Naive B cell (primary cell): ENCODE measurements at places on chromosomes 7 and 10.

GRCh38 chr7:50449501-50449880, 659 bp downstream of the FIGNL1 start:
- no peak for DNase-seq

DNA sequence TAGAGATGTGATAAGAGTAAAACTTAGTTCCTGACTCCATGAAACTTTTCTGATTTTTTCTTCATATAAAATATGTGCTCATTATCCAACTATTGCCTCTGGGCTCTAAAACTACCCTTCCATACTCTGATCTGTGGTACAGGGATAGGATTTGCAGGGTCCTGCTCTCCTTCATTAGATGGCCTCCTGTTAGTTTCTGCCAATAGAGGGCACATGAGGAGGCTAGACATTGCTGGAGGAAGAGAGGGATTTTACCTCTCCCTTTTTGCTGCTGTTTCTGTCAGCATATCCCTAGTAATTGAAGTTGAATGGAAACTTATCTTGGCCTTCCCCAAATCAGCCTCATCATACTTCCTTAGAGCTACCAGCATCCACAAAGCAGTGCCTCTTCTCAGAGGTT, 269.4 kb downstream of the NXPH1 start:
- no peak for DNase-seq

DNA sequence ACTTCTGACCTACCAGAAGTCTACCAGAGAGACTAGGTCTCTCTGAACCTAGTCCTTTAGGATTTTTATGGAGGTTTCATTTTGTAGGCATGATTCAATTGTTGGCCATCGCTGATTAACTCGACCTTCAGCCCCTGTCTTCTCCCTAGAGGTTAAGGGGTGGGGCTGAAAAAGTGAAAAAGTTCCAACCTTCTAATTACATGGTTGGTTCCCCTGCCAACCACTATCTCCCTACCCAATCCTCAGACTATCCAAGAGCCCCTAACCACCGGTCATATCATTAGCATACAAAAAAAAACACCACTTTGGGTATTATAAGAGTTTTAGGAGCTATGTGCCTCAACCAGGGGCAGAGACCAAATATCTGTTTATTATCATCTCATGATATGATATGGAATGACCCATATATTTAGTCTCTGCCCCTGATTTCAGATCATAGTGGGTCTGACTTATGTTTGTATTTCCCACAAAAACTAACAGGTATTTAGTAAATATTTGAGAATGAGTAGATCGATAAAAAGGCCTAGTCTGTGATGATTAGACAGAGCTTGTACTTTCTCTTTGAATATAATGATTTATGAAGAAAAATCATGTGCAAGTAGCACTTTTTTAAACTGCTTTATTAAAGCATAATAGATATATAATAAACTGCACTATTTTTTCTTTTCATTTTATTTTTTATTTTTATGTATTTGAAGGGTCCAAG, 35.8 kb downstream of the DNAJC9 start:
- DNase-seq, result no peak

DNA sequence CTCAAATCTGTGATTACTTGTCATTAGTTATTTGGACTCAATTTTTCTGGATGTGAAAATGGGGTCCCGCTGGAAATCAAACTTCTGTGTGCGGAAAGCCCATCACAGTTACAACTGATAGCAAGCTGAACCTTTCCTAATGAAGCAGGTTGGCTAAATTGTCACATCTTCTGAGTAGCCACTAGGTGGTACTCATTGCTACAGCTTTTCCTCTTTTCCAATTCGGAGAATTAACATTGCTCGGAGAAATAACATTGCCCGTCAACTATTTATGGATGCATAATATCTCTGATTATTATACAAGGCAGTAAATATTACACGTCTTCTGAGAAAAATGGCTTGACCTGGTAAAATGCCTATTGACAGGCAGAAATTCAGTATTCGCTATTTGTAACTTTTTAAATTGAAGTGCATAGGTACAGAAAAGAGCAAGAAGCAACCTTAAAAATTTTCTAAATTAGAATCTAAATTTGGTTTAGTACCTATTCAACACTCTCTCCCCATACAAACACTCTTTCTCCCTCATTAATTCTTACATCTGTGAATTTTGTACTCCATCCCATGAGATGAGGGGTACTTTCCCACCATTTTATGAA, 17.3 kb upstream of the BLOC1S2 start:
- DNase-seq, result peak; percentile 12

- DNase-seq, result peak; percentile 56
Measured at GRCh38 chr10:95782318-95782717, 26.4 kb downstream of the ENTPD1 start.

DNA sequence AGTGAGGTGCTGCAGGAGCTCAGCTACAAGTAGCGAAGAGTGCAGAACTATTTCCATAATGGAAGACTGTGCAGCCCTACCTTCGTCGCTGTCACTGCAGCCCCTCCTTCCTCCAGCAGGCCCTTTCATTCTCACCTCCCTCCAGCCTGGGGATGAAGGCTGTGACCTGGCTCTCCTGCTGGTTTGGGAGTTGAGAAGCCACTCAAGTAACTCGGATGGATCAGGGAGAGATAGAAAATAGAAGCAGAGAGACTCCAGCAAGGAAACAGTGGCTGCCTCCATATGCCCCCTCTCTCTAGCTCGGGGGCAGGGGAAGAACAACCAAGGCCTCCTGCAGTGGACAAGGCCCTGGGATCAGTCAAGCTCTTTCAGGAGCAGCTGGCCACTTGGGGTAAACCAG, 37.4 kb upstream of the NPFFR1 start:
- DNase-seq, result no peak

DNA sequence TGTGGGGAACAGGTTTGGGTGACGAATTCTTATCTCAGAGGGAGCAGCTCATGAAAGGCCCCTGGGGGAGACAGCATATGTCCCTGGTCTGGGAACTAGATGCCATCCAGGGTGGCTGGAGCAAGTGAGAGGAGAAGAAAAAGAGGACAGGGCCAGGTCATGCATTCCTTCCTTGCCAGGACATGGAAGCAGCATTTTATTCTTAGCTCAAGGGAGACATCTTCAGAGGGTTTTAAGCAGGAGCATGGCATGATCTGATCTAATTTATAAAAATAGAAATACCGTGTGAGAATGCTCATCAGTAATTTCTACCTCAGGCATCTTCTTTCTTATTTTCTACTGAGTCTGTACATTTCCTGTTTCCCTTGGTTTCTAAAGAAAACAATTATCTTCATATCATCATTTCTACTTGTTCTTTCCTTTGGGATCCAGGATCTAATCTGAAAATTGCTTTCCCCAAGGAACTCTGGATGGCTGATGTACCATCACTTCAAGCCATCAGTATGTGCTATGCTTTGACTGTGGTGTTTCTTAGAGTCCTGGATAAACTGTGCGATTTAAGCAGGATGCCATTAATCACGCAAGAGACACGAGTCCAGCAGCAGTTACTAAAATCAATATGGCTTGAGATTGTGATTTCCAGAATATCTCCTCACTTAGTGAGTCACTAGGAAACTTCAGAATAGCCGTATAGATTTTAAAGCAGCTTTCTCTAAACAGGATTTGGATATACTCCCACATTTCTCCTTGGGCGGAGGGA, 386.2 kb downstream of the GALNT17 start:
- DNase-seq, result no peak

GRCh38 chr10:110357252-110357780, 52.6 kb upstream of the SMNDC1 start:
- DNase-seq, result peak; percentile 16

DNA sequence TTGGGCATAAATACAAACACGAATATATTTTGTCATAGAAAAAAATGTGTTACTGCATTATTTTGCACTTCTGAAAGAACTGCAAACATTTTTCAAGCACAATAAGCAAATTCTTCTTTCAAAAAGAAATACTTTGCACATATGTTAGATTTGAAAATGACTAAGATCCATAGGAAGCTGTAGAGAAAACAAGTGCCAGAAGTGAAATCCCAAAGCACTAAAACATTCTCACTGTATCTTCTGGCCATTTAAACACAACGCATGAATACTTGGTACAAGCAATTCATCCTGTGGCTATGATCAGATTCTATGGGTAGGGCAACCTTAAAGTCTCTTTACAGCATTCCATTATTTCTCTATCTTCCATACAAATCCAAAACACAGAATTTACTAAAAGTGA, 225.4 kb upstream of the IMMP2L start:
- DNase-seq, result no peak

GRCh38 chr10:133614830-133615580, 11.6 kb downstream of the FRG2B start:
- no peak for DNase-seq

- no peak for DNase-seq
Measured at GRCh38 chr10:128306966-128307365, 180.7 kb upstream of the MKI67 start.

GRCh38 chr7:25090374-25090773, 34.7 kb downstream of the CYCS start:
- no peak for DNase-seq

- no peak for DNase-seq
Measured at GRCh38 chr10:62993121-62993520, 140.0 kb upstream of the NRBF2 start.

GRCh38 chr10:19977097-19977521, 160.9 kb downstream of the PLXDC2 start:
- no peak for DNase-seq

- DNase-seq, result no peak
Measured at GRCh38 chr7:127803626-127804025, 151.6 kb downstream of the SND1 start.

- peak; percentile 72 for DNase-seq
Measured at GRCh38 chr10:11678074-11678793, 63.9 kb upstream of the ECHDC3 start.

GRCh38 chr10:119724593-119725516, 995 bp upstream of the INPP5F start:
- no peak for DNase-seq

- DNase-seq, result no peak
Measured at GRCh38 chr7:90064370-90064769, 89.9 kb upstream of the STEAP1 start.
